Spinal cord (tissue), 10 donors: ENCODE measurements at places on chromosomes 2 and 18.
A peak's percentile ranks its signal among the peaks of the same experiment; 100 is the strongest.

GRCh38 chr18:79790996-79791972 lies 6.5 kb upstream of the KCNG2 start:
- no peak for DNase-seq

DNA sequence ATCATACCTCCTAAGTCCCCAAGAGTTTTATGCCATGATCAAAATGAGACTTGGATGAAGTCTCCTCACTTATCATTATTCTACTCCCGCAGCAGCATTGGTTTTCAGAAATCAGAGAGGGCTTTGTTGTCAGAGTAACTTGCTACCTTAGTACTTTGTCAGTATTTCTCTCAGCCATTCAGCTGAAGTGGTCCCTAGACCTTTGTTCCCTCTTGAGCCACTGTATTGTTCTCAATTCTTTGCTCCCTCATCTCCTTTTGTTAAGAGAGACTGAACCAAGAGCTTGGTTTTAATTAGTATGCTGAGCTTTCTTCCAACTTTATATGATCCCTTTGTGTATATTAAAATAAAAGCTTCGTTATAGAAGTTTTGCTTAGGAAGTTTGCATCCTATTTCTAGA lies 133.4 kb downstream of the DOCK10 start:
- DNase-seq, result peak; percentile 28

GRCh38 chr2:140288726-140289125 lies 1508.5 kb upstream of the NXPH2 start:
- no peak for DNase-seq

GRCh38 chr2:112310906-112311305 lies 35.5 kb downstream of the ZC3H6 start:
- DNase-seq, result no peak

GRCh38 chr2:19753818-19754217 lies 148.0 kb downstream of the TTC32 start:
- no peak for DNase-seq

DNA sequence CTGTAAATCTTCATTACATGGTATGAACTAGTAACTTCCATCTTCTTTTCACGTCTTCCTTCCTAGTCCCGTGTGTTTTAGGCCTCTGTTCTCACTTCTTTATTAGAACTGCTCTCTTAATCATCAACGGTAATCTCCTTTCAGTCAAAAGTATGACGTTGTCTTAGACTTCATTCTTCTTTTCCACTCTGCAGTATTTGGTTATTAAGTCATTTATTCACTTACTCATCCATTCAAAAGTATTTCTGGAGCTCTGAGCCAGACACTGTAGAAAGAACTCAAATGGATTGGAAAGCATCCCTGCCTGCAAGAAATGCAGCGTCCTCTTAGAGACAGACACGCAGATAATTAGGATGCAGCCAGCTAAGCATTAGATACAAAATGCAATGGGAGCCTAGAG lies 494.6 kb upstream of the NRP2 start:
- no peak for DNase-seq

DNA sequence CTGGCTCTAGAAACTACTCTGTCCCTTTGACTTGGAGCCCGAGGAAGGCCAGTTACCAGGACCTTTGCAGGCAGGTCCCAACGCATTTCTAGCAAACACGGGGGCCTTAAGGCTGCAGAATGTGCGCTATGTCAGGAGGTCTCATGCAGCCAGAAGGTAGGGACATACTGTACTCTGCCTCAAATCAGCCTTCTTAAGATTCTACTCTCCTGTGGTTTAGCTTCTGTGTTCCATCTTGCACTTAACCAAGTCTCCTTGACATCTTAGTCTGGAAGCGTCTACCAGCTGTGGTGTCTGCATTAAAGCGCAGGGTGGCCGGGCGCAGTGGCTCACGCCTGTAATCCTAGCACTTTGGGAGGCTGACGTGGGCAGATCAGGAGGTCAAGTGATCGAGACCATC lies 65.5 kb downstream of the STEAP3 start:
- no peak for DNase-seq

GRCh38 chr18:76687304-76687962 lies 134.9 kb upstream of the ZNF236 start:
- no peak for DNase-seq
